ENCODE measurements at places on chromosomes 11 and 22.

- no peak for DNase-seq
These were observed 20.9 kb downstream of the ST14 start for GRCh38 chr11:130180491-130180890.

DNA sequence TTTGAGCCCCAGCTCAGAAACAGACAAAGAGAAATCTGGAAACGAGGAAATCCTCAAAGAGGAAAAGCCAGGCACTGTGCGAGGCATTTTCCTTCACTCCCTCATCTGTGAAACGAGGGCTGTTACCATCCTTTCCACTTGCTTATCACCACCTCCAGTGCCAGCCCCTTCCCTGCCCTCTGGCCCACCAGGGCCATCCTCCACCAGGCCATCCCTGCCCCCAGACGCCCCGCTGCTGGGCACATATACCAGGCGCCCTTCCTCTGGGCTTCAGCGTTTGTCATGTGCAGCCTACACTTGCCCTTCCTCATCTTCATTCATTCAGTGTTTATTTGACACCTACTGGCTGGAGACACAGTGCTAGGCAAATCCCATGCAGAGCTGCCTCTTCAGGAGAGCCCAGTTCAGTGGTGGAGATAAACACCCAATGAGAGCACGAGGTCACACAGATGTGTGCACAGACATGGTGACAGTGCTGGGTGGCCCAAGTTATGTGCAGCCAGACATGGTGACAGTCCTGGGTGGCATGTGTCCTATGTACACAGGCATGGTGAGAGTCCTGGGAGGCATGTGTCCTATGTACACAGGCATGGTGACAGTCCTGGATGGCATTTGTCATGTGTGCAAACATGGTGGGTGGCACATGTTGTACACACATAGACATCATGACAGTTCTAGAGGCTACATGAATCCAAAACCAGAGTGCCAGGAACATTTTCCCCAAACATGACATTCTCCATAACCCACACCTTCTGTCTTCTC lies 9.7 kb downstream of the SPTBN2 start:
- DNase-seq, result no peak

DNA sequence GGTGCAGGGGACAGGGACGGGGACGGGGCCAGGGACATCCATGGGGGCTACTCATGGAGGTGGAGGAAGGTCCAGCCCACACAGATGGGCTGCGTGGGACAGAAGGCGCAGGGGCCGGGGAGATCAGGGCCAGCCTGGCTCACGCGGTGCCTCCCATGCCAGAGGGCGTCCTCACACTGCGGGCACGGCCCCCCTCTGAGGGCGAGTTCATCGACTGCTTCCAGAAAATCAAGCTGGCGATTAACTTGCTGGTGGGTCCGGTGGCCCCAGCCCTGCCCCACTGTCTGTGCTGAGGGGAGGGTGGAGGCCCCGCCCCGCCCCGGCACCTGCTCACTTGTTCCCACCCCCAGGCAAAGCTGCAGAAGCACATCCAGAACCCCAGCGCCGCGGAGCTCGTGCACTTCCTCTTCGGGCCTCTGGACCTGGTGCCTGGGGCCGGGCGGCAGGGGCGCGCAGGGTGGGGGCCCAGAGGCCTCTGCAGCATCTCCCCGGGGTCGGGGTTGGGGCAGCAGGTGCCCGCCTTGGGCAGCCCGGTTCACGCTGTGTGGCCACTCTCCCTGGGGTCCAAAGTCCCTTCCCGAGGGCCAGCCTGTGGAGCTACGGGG lies 15.8 kb downstream of the EPS8L2 start:
- DNase-seq, result no peak

GRCh38 chr11:117498791-117499190 lies 171.1 kb downstream of the CEP164 start:
- DNase-seq, result no peak

GRCh38 chr11:96204366-96204659 lies 138.7 kb downstream of the MAML2 start:
- DNase-seq, result no peak

DNA sequence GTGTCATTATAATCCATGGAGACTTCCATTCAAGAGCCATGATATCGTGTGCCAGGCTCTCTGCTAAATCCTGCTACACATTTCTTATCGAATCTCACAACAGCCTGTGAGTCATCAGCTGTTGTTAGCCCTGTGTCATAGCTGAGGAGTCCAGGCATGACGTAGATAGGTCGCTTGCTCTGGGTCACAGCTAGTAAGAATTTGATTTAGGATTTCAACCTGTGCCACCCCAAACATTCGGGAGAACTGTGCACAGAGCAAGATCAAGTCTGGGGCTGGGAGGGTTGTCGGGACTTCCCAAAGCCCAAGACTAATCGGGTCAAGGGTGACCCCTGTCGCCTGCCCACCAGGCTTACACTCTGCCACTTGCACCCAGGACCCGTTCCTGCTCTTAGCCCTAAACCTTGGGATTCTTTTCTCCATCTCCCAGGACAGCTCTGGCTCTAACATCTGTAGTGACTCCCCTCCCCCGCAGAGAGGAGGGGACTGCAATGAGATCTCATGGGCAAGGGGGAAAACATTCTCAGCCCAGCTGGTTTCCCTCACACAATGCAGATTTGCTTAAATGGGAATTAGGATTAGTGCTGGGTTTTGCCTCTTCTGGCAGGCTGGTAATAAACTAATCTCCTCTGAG lies 34.3 kb downstream of the TSPAN18 start:
- peak; percentile 54 for DNase-seq

GRCh38 chr11:88179971-88180629 lies 4.9 kb upstream of the RAB38 start:
- DNase-seq, result no peak

DNA sequence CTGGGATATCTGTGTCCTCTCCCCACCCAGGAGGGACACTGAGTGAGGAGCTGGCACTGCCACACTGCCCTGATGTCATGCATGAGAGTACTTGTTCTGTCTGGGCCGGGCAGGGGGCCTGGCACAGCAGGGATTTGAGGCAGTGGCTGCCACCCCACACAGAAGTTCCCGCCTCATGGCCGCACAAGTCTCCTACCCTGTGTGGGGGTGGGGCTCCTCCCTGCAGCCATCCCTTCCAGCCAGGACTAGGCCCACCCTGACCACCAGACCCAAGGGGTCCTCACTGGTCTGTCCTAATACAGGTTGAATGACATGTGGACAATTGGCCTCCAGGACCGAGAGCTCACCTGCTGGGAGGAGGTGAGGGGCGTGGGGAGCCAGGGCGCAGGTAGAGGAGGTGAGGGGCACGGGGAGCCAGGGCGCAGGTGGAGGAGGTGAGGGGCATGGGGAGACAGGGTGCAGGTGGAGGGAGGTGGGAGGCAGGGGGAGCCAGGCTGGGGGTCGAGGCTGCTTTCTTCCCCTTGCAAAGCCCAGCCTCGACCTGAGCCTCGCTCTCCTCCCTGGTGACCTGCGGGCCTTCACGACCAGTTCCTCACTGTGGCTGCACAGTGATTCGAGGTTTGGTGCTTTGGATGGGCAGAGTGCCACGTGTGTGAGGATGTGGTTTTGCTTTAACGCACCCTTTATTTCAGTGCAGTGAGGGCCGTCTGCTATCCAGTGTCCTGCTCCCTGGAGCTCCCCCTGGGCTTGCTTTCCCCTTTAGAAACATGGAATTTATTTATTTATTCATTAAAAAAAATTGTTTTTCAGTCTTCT lies 7.4 kb downstream of the LZTR1 start:
- no peak for DNase-seq

GRCh38 chr11:15208378-15209222 lies 93.9 kb downstream of the INSC start:
- peak; percentile 70 for DNase-seq

- peak; percentile 84 for DNase-seq
These were observed at the start of gene RRP7A for GRCh38 chr22:42519525-42520401. Gene RRP7A (minus strand): TSS chr22:42519796. CDS start chr22:42519786, 10 bp downstream.

DNA sequence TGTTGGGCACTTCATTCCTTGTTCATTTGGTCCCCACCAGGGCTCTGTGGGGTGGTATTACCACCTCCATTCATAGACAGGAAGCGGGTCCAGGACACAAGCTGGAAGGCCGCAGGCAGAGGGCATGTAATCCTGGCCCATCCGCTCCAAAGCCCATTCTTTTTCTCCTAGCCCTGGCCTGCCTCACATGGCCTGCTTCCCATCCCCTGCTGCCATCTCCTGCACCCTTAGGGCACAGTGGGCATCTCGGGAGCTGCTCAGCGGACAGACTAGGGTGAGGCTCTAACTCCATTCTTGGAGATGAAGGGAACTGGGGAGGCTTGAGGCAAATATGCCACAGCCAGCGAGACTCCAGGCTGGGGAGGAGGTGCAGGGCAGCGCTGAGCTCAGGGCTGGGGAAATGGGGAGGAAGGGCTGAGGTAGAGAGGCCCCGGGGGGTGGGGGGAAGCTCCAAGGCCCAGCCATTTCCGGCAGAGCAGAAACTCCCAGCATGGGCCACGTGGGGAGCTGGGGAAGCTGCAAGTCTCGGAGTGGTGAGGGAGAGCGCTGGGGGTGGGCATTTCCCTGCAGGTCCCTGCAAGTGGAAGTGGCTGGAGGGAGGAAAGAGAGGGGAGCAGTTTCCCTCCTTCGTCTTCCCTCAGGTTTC lies 14.3 kb upstream of the BCL9L start:
- peak; percentile 39 for DNase-seq

DNA sequence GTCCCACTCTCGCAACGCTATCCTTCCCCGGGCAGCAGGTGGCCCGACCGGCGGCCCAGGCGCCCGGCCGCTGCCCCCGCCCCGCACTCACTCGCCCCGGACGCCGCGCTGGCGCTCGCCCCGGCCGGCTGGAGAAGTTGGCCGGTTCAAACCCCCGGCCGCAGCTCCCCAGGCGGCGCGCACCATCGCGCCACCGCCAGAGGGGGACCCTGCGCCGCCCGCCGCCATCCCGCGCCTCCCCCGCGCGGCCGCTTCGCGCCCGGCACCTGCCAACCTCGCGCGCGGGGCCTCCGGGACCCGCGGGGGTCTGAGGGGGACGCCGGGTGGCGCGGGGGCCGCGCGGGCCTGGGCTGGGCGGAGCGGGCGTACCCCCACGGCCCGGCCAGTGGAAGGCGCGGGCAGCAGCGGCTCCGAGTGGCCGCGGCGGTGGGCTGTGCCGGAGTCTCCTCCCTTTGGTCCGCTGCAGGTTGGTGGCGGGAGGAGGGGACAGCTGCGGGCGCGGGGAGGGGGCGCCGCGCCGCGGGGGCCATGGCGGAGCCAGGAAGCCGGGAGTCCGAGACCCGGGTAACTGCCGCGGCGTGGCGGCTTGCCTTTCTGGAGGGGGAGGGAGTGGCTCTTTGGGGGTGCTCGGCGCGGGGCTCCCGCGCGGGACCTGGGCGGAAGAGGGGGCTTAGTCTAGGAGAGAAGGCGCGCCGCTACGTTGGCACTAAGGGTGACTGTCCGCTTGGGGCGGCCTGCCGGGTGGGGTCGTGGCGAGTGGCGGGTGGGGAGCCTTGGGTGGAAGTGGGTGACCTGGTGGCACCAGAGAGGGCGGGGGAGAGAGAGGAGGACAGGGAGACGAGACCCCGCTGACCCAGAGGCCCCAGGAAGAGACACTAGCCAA lies at the start of the genes MPST and TST:
Gene MPST, plus strand, starts transcription at position 434 of the 883 bp plus-strand sequence. Its CDS starts 95 bp downstream, at position 529.
Gene TST, minus strand, starts transcription at position 139 of the 883 bp plus-strand sequence. CDS start 715 bp downstream, outside the sequence.
- peak; percentile 89 for DNase-seq

GRCh38 chr11:128394431-128395089 lies 192.8 kb downstream of the ETS1 start:
- DNase-seq, result peak; percentile 52

- DNase-seq, result no peak
These were observed 218.7 kb upstream of the BLID start for GRCh38 chr11:122334546-122335339.

GRCh38 chr11:114501901-114502300 lies 57.8 kb downstream of the NXPE1 start:
- DNase-seq, result no peak

DNA sequence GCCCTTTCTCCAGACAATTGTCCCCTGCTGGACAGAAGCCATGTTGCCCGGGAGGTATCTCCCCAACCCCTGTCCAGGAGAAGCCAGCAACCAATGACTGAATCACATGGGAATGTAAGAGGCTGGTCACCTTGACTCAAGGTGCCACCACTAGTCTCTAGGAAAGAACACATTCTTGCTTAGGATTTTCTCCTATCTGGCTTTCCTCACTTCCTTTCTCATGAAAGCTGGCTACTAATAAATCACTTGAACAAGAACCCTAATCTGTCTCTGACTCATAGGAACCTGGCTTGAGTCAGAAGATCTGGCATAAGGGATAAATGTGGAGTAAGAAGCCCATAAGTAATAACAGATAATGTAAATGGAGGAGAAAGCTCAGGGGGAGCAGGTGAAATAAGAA lies 101.4 kb upstream of the C11orf87 start:
- DNase-seq, result no peak

DNA sequence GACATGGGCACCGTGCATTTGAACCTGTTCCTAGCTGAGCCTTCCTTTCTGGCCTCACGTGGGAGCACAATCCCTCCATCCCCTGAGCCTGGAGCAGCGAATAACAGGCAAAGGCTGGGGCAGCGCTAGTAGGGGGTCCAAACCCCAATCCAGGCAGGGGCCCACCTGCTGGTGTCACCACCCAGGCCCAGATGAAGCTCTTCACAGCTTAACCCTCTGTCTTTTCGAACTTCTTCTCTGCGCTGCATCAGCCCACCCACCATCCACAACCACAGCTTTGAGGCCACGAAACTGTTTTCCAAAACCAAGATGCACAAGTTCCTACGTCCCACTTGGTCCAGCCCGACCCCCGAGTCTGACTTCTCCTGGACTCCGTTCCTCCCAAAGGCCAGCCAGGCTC lies 11.5 kb downstream of the KCNC1 start:
- no peak for DNase-seq

GRCh38 chr11:107957109-107957588 lies 28.9 kb downstream of the RAB39A start:
- peak; percentile 79 for DNase-seq

DNA sequence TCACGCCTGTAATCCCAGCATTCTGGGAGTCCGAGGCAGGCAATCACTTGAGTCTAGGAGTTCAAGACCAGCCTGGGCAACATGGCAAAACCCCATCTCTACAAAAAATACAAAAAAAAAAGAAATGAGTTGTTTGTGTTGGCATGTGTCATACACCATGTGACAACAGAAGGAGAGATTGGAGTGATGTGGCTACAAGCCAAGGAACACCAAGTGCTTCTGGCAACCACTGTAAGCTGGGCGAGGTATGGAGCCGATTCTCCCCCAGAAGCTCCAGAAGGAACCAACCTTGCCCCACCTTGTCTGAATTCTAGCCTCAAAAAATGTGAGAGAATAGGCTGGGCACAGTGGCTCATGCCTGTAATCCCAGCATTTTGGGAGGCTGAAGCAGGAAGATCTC lies 39.1 kb upstream of the SLC35C1 start:
- DNase-seq, result no peak

GRCh38 chr11:72370201-72370600 lies 64.1 kb downstream of the CLPB start:
- DNase-seq, result peak; percentile 61

- no peak for DNase-seq
These were observed 29.3 kb downstream of the PKNOX2 start for GRCh38 chr11:125193841-125194240.

DNA sequence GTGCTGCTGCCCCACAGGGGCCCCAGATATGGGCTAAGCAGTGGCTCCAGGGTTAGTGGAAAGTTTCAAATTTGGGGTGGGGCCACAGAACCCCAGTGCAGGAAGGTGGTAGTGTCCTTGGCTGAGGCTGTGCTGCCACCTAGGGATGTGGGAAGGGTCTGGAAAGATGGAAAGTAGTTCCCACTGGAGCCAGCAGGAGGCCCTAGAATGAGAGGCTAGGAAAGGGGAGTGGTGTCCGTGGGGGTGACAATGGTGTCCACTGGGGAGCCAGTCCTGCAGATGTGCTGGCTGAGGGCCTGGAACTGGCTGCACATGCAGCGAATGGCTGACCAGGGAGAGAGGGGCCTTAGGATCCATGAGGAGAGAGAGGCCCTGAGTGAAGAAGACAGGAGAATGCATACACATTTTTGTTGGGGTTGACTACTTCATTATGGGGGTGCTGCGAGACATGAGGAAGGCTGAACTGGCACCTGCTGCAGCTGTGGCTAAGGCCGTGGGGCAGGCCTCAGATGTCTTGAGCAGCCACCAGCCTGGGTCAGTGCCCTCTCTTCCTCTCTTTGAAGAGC lies 21.1 kb downstream of the RFPL3 start:
- DNase-seq, result peak; percentile 67
